ENCODE measurements at places on chromosomes 7 and 10.

DNA sequence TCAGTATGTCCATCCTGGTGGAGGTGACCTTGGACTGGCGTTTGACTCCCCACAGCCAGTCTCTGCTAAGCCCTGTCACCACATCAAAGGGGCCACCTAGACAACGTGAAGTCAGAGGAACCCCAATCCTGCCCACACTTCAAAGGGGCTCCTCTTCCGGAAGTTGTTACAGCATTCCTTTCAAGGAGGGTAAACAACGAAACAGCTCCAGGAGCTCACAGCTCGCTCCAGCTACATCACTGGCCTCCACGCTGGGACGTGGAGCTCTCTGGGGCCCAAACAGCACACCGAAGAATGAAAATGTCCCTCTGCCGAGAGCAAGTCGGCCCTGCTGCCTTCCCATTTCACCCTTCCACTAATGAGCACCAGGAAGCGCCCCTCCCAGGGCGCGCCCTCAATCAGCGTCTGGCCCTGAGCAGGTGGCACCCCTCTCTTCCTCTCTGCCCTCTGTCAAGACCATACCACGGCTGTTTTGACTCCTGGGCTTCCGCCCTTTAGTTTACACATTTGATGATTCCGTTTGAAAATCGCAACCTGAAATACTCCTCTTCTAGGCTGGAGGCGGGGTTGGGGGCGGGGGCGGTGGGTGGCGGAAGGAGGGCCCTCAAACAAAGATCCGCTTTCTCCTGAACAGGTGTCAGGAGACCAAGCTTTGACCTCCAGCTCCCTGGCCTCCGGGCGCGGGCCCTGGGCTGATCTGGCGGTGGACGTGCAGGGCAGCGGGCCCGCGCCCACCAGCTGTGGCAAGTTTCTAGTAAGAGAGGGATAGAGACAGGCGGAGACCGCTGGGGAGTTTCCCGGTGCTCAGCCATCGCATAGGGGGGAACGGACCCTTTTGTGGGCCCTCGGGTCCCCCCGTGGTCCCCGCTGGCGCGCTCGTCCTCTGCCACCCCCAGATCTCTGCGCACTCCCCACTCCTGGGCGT lies 53.1 kb upstream of the KDM7A start:
- peak; percentile 51 for DNase-seq

- no peak for DNase-seq
Measured at GRCh38 chr7:55517191-55517633, 55.1 kb downstream of the VOPP1 start.

GRCh38 chr10:118808601-118809356 lies 54.0 kb upstream of the CACUL1 start:
- no peak for DNase-seq

DNA sequence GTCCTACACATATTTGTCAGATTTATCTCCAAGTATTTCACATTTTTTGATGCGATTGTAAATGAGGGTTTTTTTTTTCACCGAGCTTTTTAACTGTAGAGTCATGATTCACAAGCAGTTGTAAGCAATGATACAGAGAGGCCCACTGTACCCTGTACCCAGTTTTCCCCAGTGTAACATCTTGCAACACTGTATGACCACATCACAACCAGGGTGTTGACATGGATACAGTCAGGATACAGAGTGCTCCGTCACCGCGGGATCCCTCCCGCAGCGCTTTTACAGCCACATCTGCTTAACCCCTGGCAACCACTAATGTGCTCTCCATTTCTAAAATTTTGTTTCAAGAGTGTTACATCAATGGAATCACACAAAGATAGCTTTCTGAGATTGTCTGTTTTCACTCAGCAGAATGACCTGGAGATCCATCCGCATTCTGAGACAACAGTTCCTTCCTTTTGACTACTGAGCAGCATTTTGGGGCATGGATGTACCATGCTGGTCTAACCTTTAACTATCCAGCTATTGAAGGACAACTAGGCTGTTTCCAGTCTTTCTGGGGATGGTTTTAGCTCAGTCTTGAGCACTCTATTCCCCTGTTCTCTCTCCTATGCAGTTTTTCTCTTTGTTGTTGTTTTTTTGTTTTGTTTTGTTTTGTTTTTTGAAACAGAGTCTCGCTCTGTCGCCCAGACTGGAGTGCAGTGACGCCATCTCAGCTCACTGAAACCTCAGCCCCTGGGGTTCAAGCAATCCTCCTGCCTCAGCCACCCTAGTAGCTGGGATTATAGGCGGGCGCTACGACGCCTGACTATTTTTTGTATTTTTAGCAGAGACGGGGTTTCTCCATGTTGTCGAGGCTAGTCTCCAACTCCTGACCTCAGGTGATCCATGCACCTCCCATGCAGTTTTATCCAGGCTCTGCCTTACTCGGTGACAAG lies 25.9 kb downstream of the GPRIN2 start:
- DNase-seq, result no peak

DNA sequence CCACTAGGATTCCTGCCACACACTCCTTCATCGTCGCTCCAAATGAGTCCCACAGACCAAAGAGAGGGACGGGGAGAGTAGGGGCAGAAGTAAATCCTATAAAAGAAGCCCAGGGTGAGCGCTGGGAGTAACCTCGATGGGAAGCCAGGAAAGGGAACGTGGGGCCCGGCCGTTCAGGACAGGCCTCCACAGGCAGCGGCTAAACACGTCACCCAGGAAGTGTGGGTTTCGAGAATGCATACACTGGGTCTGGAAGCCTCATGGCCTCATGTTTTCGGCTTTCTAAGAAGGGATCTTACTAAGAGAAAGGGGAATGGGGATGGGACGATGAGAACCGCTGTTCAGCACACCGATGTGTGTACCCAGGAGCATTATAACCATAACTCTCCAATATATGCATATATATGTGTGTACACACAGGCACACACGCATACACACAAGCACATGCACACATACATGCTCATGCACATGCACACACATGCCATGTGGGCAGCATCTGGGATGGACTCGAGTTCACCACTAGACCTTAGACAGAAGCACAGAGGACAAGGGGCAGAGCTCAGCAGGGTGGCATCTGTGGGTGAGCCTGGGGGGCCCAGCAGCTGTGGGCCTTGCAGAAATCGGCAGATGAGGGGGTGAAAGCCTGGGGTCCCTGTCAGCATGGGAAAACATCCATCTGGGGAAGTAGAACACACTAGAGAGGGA lies 14.8 kb upstream of the CNPY1 start:
- no peak for DNase-seq

DNA sequence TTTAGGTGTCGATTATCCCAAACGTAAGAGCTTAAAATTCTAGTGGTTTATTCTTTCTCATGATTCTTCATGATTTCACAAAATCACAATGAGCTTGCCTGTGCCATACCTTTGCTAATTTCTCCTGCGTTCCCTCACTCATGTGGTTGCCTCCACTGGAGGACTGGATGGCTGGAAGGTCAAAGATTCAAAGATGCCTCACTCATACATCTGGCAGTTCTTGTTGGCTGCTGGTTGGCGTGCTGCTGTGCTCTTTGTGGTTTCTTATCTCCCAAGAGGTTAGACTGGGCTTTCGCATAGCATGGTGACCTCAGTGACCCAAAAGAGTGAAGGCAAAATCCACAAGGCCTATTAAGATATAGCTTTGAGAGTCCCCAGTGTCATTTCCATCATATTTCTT lies 877.6 kb upstream of the AUTS2 start:
- DNase-seq, result no peak

- DNase-seq, result no peak
Measured at GRCh38 chr10:28160866-28161405, 141.9 kb downstream of the MPP7 start.

- DNase-seq, result no peak
Measured at GRCh38 chr10:126337251-126337810, 50.9 kb downstream of the ADAM12 start.

DNA sequence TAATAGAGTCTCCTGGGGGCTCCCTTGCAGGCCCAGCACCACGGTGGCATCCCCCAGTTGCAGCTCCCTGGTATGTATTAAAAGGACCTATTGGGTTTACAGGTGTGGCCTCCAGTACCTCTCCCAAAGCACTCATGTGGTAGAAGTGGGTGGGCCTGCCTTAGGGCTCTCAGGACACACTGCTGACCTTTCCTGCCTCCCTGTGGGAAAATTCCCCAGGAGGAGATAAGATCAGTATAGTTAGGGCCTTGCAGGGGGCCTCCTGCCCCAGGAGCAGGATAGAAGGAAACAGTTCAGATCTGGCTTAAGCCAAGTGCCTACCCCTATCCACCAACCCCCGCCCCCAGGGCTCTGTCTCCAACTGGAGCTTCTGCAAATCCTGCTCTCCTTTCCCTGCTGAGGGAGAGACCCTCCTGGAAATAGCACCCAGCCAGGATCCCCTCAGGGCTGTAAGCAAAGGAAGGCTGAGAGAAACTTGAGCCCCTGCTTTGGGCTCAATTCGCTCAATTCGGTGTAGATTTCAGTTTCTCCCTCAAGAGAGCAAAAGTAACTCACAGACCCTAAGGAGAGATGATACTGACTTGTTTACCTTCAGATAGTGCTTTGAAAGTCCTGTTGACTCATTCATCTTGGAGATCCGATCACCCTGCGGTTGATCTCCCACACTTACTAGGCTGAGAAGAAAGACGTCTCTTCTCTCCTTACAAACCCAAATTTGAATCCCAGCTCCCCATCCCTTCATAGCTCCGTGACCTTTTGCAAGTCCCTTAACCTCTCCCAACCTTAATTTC lies 130.6 kb downstream of the WDR11 start:
- no peak for DNase-seq

DNA sequence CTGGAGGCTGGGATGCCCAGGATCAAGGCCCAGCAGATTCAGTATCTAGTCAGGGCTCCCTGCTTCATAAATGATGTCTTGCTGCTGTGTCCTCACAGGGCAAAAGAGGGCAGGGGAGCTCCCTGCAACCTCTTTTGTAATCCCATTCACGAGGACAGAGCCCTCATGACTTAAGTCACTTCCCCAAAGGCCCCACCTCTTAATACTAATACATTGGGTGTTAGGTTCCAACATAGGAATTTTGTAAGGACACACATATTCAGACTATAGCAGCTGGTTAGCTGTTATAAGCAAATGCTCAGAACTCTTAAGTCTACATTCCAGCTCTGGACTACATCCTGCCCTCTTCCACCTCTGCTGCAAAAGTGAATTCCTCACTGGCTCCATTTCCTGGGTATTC lies 63.0 kb downstream of the VOPP1 start:
- DNase-seq, result no peak

GRCh38 chr10:117716889-117717288 lies 174.3 kb downstream of the EMX2 start:
- DNase-seq, result no peak

GRCh38 chr7:31748084-31748483 lies 61.1 kb downstream of the PPP1R17 start:
- no peak for DNase-seq

- DNase-seq, result peak; percentile 0
Measured at GRCh38 chr7:112938863-112939573, 147.6 kb downstream of the GPR85 start.

- no peak for DNase-seq
Measured at GRCh38 chr10:30992681-30993080, 39.0 kb downstream of the ZNF438 start.

DNA sequence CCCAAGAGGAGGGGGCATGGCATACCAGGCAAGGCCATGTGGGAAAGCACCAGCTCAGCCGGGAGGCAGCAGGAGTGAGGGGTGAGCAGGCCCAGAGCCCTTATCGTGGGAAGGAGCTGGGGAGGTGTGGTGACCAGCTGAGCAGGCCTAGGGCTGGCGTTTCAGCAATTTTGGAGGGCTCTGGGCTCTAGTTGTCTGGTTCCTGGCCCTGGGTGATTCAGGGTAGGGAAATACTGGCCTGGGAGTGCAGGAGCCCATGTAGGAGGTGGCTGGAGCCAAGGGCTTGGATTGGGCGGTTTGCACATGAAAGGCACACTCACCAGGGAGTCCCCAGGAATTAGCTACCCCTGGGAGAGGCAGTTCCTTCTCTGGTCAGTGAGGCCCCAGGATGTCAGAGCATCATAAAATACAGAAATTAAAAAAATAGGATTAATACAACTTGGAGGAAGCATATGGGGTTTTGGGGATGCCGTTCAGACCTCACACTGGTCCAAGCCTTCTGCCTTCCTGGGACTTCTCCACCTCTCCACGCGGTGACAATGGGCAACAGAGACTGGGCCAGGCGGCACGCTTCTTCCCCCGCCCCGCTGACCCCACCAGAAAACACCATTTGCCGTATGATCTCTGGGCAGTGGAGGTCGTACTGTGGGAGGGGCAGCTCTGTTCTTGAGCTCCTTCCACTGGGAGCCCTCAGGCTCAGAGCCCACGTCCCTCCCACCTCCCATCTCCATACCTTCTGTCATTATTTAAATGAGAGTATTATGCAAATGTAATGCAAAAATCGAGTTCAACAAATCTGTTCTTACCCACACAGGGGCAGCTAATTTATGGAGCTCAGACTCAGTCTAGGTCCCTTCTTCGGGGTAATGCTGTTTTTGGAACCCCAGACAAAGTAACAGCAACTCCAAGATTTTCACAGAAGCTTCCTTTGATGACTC lies 133.0 kb upstream of the FAM20C start:
- DNase-seq, result no peak

DNA sequence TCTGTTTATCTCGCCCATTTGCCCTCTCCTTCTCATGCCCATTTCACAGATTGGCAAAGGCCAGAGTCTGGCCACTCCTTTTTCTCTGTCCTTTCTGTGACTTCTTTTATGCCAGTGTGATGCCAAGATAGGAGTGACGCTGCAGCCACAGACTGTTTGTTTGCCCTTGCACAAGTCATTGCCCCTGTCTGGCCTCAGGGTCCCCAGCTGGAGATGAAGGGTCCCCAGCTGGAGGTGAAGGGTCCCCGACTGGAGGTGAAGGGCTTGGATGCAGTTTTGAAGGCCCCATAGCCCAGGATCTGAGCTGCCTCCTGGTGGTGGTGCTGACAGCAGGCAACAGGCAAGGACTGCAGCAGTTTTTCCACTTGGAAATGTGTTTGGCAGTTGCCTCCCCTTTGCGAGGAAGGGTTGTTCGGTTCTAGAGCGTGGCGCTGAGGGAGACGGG lies 50.8 kb upstream of the SLC29A3 start:
- no peak for DNase-seq

DNA sequence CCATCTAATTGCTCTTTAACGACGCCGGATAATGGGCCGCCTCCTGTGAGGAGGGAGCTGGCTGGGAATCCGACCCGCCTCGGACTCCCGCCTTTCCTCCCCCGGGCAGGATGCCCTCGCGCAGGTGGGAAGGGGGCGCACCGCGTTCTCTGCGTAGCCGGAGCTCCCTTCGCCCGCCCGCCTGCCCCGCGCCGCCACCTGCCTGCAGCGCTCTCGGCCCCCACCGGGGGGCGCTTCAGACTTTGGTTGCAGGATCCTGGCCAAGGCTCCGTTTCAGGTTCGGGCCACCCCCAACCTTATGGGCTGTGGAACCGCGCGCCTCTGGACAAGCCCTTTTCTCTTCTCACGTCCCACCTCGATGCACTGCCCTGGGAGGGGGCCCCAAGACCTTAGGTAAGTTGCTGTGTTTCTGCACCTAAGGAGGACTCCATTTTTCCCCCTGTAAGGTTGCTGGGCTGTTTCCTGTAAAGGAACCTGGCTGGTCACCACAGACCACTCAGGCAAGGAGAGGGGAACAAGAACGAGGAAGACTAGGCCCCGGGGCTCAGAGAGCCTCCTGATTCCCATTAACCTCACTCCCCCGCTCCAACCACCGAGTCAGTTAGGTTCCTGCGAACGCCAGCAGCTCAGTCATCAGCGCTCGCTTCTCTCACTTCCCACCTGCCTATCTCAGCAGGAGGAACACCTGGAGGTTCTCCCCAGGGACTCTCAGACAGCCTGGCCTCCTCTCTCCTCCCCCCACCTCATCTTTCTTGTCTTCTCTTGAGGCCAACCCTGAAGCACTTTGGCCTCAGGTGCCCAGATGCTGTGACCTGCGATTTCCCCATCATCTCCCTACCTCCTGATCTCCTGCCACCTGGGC lies 11.3 kb upstream of the KAZALD1 start:
- peak; percentile 51 for DNase-seq

GRCh38 chr10:123863183-123863575 lies 28.4 kb downstream of the CPXM2 start:
- no peak for DNase-seq
